ENCODE measurements at places on chromosomes 13 and 19. TPM values are rescaled to one million over a fixed set of nuclear protein-coding genes. Genes with fewer than 3 reads are reported as not detected.

GRCh38 chr13:36820222-36820621 lies 1.2 kb downstream of the RFXAP start:
- DNase-seq = no peak

The ANKLE1 gene
- total RNA-seq = 17.4 TPM

The DENND1C gene
- total RNA-seq = 3.5 TPM

GRCh38 chr13:113209336-113209758 lies at the start of gene CUL4A:
Gene CUL4A, plus strand, starts transcription at chr13:113209613. Its CDS starts 15 bp downstream, at chr13:113209628.
- DNase-seq = peak; percentile 90

GRCh38 chr13:54356849-54357248 lies 1328.2 kb downstream of the OLFM4 start:
- no peak for DNase-seq

The CGB5 gene
- total RNA-seq = 0.49 TPM

- DNase-seq = peak; percentile 31
These were observed 11.3 kb upstream of the PRKD2 start for GRCh38 chr19:46728208-46728607.

- DNase-seq = no peak
These were observed 184.0 kb upstream of the UBL3 start for GRCh38 chr13:30034458-30034795.

DNA sequence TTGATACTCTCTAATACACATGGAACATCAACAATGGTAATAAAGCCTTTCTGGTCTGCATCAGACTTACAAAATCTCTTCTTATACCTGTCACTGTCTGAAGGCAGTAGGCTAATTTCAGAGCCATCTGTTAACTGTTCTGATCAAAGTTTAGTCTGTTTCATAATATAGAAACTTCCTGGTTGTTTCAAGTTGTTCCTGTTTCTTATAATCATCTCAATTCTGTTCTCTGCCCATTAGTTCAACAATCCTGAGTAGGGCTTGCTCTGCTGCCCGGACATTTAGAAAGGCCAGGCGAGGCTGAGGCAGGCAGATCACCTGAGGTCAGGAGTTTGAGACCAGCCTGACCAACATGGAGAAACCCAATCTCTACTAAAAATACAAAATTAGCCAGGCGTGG lies 5.4 kb upstream of the ZSCAN5A start:
- DNase-seq = no peak

GRCh38 chr13:36834299-36834698 lies 15.3 kb downstream of the RFXAP start:
- DNase-seq = no peak

DNA sequence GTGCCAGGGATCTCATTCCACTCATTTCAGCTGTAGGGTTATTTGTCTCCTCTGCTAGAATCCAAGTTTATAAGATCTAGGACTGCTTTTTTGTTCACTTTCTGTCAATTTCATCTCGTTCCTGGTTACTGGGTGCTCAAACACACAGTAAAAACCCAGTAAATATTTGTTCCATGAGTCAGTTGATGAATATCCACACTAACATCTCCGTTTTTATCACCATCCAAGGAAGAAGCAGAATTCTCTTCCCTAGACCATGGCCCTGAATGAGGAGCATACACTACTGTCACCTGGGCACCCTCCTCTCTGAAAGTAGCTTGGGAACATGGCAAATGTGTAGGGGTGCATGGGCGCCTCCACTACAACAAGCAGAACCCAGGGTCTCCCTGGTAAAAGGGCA lies 390.8 kb downstream of the FOXO1 start:
- DNase-seq = no peak

DNA sequence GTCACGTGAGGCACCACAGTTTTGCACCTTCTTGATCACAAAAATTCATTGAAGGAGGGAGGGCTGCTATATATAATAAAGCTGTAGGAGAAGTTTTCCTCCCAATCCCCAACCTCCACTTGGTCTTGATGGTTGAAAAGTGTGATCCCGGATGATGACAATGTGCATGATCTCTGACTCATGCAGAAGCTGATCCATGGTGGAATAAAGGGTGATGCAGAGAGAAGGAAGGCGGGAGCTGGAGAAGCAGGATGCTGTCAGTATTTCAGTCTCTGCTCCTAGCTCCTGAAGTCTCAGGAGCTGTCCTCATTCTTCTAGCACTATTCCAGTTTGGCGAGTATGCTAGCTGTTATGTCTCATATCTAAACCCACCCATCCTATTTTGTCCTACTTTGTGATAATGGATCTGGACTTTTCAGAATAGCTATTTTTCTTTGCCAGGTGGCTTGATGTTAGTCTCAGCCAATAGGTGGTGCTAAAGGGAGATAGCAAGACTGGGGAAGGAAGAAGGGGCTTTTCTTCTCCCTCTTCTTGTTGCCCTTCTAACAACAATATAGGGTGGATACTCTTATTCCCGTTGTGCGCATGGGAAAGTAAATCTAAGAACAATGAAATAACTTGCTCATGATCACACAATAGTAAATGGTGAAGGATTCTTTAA lies 65.6 kb upstream of the HTR2A start:
- DNase-seq = no peak

DNA sequence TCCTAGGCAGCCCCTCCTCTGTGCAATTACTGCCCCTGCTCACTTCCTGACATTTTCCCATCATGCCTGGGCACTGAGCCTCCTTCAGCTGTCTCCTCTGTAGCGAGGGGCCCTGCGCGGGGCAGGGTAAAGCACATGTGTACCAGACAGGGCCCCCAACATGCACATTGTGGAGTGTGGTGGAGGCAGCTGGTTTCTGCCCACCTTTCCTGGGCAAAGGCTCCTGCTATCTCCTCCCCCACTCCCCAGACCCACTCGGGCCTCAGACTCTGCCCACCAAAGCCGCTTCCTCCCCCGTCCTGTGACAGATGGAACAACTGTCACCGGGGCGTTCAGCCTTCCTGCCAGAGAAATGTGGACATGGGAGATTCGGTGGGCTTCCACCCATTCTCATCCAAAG lies 2.9 kb upstream of the KPTN start:
- DNase-seq = no peak

GRCh38 chr13:27679896-27680295 lies 58.2 kb downstream of the POLR1D start:
- no peak for DNase-seq

GRCh38 chr13:113926301-113926761 lies 47.5 kb downstream of the C13orf46 start:
- no peak for DNase-seq

DNA sequence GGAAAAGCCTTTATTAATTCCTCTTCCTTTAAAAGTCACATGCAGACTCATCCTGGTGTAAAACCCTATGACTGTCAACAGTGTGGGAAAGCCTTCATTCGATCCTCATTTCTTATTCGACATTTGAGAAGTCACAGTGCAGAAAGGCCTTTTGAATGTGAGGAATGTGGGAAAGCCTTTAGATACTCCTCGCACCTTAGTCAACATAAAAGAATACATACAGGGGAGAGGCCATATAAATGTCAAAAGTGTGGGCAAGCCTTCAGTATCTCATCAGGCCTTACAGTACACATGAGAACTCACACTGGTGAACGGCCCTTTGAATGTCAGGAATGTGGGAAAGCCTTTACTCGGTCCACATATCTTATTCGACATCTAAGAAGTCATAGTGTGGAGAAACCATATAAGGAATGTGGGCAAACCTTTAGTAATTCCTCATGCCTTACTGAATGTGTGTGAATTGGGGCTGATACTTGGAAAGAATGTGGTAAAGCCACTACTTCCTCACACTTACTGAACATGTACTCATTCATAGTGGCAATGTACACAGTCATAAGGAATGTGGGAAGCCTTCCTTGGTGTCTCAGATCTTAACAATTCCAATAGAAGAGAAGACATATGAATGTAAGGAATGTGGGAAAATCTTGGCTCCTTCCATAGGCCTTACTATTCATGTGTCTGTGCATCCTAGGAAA lies 18.8 kb downstream of the ZNF559 start:
- no peak for DNase-seq

The FAAP24 gene
- total RNA-seq = 12.0 TPM

The CKAP2 gene
- 68.9 TPM for total RNA-seq

DNA sequence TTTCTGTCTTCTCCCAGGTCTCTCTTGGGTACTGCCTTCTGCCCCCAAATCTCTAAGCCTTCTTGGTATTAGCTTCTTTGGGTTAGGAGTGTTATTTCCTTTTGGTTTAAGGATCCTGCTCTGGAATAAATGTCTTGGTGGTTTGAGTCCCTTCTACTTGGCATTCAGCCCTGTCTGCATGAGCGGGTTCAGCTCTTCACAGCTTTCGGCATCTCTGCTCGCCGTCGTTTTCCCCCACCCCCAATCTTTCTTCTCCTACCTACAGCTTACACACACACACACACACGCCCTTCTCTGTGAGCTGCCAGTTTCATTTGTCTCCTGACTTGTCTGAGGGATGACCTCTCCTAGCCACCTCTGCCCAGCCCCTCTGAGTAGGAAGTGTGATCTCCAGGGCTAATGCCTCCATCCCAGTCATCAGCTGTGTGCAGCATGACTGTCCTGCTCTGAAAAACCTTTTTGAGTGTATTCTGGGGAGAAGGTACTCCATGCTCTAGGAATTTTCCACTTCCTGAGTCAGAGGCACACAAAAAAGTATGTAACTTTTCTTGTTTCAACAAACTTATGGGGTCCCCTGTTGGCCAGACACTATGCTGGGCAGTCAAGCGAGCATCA lies 4.7 kb downstream of the CNOT3 start:
- no peak for DNase-seq

The CPAMD8 gene
- 1.3 TPM for total RNA-seq

DNA sequence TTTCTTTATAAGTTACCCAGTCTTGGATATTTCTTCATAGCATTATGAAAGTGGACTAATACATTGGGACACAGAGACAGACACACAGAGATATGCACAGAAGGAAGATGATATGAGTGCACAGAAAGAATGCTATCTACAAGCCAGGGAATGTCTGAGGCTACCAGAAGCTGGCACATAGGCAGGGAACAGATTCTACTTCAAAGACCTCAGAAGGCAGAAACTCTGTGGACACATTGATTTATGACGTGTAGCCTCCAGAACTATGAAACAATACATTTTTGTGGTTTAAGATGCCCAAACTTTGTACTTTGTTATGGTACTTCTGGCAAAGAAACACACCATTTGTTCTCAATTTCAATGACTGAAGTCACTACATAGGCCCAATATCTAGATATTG lies 556.7 kb downstream of the PCDH9 start:
- no peak for DNase-seq

GRCh38 chr13:88257706-88258105 lies 586.5 kb downstream of the SLITRK5 start:
- DNase-seq = no peak

DNA sequence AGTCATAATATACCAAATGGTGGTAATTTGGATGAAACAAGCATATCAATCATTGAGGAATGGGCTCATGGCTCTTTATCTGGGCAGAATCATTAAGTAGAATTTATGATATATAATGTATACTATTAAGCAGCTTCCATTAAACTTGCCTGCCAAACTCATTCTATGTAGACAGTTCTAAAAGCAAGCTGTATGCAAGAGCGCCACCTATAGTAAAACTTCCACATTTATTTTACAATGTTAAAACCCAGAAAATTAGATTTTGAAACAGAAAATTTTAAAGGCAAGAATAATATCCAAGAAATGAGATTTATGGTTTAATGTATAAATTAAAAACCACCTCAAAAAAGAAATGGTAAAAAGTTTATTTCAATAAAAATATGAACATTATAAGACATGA lies 161.5 kb downstream of the MZT1 start:
- no peak for DNase-seq

DNA sequence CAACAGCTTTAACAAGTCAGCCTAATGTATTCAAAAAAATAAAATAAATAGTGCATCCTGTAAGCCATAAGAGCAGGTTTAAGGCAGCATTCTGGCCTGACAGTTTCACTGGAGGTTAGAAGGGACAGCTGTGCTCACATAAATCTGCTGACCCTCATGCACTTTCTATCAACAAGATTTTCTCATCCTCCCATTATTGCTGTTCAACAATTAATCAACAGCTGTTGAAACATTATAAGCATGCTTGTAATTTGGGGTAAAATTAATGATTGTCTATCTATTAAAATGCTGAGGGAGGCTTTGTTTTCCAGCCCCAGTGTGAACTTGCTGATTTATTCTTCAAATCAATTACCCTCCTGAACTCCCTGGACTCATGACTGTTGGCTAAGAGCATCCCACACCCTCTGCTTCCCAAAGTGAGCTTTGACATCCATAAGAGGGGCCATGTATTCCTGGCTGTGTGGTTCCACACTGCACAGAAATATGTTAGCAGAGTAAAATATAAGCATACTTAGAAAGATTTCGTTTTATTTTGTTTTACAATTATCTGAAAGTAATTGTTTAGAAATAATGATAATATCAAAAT lies 492.4 kb downstream of the EFNB2 start:
- DNase-seq = no peak

DNA sequence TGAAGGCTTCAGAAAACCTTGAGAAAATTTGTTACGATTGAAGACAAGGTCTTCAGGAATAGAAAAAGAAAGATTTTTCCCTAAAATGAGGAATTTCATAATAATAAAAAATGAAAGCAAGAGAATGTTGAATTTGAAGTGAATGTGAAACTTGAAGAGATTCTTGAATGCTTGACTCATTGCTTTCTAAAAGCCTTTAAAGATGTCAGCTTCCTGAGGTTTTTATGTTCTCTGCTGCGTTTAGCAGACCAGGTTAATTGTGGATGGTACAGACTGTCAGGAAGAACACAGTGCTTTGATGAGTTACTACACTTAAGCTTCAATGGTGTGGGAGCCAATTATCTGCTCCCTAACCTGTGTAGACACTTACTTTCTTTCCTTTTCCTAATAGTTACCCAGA lies 96.3 kb upstream of the FNDC3A start:
- no peak for DNase-seq

The SULT2B1 gene
- 1.00 TPM for total RNA-seq

The KIR3DL1 gene
- total RNA-seq = not detected

- DNase-seq = no peak
These were observed 51.3 kb downstream of the TBC1D4 start for GRCh38 chr13:75430436-75431209.
